ENCODE measurements at places on chromosomes 2 and 18.

GRCh38 chr18:42730272-42730671, 385.2 kb downstream of the RIT2 start:
- DNase-seq: peak; percentile 1

DNA sequence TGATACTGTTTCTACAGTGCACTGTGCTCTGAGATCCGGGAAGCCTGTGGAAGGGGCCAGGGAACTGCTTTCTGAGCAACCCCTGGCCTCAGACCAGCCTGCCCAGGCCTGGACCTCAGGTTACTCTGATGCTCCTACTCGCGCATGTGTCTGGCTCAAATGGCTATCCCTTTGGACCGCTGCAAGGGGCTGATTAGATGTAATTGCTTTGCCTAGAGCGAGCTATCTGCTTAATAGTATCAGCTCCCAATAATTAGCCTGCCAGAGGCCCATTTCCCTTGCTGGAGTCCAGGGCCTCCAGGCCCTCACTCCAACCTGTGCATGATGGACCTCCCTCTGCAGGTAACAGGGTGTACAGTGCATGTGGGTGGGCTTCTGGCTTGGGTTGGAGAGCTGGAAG, 7.2 kb upstream of the KCNK3 start:
- no peak for DNase-seq

DNA sequence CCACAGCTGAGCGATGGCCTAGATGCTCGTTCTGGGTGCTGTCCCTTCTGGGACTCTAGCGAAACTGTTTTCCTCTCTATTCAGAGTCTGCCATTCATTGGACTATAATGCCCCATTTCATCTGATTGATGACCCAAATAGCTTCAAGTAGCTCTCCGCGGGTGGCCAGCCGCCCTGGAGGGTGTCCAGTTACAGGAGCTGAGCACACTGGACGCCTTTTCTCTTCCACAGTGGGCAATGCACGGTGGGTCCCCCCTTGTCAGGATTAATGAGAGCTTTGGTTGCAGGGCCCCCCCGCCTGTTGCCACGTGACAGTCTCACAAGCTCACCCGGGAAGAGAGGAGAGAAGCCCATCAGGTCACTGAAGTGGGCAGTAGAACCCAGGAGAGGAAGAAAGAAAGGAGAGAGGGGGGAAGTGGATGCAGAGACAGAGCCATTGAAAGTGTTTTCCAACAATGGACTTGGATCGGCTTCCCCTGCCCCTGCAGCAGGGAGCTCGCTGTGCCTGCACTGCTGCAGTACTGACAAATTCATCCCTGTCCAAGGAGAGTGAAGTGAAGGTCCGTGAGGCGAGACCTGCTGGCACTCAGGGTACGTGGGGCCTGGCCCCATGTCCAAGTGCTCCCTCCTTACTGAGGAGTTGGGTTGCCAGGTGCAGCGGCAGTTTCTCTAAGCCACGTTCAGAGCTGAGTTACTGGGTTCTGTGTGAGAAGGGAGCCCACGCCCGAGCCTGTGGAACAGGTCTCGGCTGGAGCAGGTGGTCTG, 44.8 kb downstream of the DIPK1C start:
- no peak for DNase-seq

GRCh38 chr18:78725426-78725825, 254.2 kb upstream of the SALL3 start:
- no peak for DNase-seq

- DNase-seq: no peak
Measured at GRCh38 chr2:3146772-3147650, 230.6 kb downstream of the EIPR1 start.

DNA sequence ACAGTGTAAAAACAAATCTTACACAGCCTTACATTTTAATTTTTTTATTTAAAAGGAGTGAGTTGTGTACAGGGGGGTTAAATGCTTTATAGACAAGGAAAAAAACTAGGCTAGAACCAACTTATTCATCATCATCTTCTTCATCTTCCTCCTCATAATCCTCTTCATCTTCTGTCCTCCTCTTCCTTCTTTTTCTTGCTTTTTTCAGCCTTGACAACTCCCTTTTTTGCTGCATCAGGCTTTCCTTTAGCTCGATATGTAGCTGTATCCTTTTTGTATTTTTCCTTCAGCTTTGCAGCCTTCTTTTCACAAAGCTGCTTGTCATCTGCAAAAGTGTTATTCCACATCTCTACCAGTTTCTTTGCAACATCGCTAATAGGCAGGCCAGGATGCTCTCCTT, 113.6 kb upstream of the SP5 start:
- no peak for DNase-seq

GRCh38 chr18:48036226-48036625, 105.8 kb upstream of the SMAD2 start:
- DNase-seq: no peak

DNA sequence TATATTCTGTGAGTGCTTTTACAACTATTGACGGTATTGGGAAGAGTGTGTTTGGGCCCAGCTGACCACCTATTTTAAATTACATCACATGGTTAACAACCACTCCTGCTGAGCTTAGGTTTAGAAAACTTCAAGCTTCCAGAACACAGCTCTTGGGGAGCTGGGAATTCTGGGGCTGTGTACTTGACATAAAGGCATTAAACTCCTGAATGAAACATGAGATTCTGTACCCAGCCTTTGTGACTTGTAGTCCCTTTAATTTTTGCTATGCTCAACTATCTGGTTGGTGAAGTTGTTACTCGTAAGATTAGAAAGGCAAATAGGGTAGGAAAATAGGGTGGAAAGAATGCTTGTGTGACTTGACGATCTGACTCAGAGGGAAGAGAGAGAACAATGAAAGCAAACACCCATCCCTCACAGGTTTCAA, 66.9 kb downstream of the LTBP1 start:
- DNase-seq: no peak

DNA sequence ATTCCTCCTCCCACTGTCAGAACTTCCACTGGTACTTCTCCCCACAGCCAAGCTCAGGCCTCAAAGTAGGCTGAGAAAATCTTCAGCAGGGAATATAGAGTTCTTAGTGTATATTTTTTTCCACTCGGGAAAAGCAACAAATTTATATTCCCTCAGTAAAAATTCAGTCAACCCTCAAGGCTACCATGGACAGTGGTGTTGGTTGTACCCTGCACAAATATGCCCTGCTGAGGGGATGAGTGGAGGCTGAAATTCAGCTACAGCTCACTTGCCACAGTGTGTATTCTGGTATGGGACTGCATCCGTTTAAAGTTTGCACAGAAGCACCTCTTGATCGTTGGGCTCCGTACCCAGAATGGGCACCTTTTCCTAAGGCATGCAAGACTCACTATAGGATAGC, 90.8 kb upstream of the LGALSL start:
- no peak for DNase-seq

DNA sequence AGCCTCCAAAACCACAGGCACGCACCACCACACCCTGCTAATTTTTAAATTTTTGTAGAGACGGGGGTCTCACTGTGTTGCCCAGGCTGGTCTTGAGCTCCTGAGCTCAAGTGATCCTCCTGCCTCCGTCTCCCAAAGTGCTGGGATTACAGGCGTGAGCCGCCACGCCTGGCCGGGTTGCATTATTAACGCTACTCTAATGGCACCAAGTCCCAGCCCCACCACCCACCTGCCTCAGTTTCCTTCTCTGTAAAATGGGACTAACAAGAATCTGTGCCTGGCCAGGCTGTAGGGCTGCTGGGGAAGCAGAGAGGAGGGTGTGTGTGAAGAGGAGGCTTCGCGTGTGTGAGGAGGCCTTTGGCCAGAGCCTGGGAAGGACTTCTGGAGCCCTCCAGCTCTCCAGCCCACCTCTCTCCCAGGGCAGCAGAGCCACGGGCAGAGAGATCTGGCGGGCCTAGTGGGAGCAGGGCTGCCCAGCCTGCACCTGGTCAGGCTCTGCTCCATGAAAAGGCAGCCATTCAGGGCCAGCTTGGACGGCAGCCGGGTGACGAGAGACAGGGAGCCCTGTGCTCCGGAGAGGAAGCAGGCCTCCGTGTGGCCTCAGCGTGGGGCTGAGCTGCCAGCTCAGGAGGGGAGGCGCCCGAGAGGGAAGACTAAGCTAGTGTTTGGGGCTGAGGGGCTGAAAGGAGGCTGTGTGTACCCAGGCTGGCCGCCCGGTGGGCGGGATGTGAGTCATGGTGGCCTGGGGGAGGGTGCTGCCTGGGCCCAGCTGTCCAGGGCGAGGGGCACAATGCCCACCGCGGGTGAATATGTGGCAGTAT, 7.4 kb upstream of the B3GNT7 start:
- no peak for DNase-seq

GRCh38 chr2:171553858-171554257, 31.6 kb downstream of the CYBRD1 start:
- DNase-seq: no peak

DNA sequence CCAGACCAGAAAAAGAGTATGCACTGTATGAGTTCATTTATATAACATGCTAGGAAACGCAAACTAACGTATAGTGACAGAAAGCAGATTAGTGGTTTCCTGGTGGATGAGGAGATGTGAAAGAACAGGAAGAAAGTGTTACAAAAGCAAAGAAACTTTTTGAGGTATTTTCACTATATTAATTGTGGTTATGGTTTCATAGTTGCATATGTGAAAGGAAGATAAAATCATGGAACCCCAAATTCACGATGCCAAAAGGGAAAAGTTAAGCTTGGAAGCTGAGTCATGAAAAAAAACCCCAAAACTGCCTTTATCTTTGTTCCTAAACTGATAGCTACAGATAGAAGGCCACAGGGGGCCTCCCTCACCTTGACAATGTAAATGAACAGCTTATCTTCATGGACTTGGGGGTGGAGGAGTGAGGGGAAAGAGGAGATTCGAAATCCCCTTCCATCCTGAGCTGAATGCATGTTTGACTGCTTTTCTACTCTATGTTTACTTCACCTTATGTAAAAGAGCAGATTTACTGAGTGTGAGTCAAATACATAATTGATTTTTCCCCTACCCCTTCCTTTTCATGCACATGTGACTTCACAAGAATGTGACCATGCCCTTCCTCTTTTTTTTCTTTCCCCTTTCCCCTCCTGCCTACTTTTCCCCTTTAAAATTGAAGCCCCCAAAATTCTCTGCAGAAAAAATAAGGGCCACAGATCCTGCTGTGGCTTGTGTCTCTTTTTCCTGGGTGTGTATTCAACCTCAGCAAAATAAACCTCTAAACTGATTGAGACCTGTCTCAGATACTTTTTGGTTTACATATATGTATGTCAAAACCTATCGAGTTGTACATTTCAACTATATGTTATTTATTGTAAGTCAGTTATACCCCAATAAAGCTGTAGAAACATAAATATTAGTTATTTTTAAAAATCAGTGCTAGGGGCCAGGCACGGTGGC, 100.1 kb upstream of the TLK1 start:
- DNase-seq: peak; percentile 77

DNA sequence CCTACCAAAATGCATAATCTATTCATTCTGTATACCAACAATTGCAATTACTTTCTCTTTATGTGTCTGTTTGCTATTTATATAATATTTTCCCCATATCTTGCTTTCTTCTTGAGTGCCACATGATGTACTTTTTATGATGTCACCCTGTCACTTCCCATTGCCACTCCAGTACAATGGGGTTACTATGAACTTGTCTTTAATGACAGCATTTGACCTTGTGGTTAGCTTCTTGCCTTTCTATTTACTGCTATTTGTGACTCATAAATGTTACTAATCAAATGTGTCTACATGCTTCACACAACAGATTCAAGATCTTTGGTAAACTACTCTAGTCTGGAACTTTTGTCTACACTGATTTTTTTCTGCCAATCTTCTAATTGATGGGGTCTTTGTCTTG, 486.3 kb downstream of the NR4A2 start:
- no peak for DNase-seq

DNA sequence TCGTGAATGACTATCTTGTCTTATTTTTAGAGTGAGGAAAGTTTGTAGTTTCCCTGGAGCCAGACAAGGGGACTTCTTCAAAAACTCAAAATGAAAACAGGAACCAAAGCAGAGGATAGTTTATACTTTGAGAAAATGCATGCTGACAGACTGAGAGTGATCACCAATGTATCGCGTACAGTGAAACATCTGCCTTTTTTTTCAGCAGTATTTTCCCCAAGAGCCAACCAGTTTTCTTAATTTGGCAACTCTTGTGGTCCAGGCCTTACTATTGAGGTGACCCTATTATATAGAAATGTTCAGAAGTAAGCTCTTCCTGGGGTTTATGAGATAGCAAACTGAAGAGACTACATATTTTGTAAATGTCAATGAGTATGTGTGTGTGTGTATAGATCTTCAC, 153.7 kb upstream of the VRK2 start:
- no peak for DNase-seq

GRCh38 chr2:38039121-38039910, 36.6 kb downstream of the CYP1B1 start:
- DNase-seq: no peak

DNA sequence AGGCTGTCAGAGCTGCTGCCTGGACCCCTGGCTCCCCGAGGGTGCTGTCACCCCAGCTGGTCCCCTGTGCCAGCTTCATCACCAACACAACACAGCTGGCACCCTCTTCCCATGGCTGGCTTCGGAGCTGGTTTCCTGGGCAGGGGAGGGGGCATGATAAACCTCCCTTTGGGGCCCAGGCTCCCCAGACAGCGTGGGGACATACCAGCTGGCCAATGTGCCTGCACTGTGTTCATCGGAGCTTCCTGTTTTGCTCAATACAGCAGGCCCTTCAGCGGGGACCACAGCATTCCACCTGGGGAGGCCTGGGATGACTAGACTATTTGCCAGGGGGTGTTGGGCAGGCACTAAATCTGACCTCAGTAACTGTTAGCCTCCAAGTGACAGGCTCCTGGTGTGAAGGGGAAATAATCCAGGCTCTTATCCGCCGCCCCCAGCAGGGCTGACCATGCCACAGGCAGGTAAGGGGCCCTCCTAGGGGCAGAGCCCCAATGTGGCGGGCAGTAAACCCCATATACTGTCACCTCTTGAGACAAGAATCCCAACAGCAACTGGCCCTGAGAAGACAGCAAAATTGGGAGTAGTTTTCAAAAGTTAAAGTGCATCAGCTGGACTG, 44.6 kb downstream of the EMX1 start:
- DNase-seq: no peak

GRCh38 chr18:75871596-75871995, 444.1 kb upstream of the SMIM21 start:
- DNase-seq: no peak

DNA sequence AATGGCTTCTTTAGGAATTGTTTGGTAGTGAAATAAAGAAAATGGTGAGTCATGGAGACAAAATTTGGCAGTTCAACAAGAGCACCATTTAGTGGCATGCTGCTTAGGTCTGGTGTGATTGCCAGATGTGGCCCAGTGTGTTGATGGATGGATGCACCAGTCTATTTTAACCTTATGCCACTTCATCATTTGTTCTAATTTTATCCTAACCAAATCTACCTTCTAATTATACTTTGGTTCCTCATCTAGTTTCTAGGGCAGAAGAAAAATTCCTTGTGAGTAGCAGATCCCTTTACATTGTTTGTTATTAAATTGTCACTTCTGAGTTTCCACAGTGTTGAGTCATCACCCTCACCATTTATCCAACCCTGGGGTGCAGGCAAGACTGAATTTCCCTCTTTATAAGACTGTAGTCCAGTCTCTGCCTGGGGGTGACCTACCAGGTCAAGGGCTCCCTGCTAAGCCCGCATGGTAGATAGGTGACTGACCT, 32.5 kb downstream of the NABP1 start:
- no peak for DNase-seq

GRCh38 chr2:135818937-135819610, 17.9 kb downstream of the LCT start:
- no peak for DNase-seq

Data from NT2/D1 (cell line).